Amygdala (tissue), 56 donors: ENCODE measurements at places on chromosomes 5 and 9.

DNA sequence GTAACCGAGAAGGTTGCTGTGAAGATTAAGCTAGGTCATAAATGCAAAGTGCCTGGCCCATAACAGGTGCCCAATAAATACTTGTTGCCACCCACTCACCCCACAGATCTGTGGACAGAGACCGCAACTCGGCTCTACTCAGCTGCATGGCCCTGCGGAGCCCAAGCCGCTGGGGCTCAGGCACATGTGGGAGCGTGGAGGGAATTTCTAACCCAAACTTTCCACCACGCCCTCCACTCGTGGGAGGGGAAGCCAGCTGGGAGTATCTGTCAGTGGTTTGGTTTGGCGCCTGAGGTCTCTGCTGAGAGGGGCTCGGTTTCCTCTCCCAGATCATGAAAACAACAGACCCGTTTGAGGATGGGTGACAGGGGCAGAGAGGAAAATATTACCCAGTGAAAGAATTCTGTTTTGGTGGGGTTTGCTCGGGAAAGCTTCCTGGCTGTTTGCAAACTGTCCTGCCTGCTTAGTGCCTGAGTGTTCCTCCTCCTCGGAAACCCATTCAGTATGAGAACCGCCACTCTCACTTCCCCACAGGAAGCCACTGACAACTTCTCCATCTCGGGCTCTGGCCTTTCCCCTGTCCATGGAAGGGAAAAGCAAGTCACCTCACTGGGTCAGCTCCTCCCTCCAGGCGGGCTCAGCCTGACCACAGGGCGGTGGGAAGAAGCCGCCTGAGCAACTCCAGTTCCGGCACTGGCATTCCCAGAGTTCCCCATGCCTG is 60.1 kb downstream of the RGS3 start:
- DNase-seq = no peak

DNA sequence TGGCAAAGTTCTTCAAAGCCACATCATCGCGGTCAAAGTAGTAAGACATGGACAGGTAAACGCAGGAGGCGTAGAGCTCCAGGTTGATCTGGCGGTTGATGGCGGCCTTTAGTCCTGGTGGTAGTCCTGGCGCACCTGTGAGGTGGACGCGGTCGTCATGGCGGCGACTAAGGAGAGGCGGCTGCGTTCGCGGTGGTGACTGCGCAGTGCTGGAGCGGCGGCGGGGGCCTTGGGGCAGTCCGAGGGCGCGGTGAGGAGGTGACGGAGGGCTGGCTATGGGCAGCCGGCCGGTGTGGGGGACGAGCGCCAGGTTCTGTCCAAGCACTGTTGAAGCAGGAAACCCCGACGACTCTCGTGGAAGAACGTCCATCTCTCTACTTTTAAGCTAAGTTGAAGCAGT is 136.8 kb downstream of the BASP1 start:
- no peak for DNase-seq

DNA sequence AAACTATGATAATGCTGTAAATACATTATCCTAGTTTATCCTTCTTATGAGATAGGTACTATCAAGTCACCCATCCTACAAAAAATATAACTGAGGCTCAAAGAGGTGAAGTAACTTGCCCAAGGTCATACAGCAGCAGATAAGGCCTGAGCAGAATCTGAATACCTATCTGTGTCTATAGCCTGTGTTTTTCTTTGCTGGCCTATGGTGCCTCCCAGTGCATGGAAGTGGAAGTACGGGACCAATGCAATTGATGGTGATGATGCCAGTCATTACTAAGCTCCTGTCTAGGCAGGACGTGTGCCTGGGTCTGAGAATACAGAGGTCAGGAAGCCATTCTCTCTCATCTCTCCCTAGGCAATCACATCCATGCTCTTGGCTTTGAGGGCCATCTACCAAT is 67.8 kb downstream of the FAT2 start:
- DNase-seq = no peak

- no peak for DNase-seq
Observed at GRCh38 chr5:135883441-135883840, 12.2 kb downstream of the IL9 start.

DNA sequence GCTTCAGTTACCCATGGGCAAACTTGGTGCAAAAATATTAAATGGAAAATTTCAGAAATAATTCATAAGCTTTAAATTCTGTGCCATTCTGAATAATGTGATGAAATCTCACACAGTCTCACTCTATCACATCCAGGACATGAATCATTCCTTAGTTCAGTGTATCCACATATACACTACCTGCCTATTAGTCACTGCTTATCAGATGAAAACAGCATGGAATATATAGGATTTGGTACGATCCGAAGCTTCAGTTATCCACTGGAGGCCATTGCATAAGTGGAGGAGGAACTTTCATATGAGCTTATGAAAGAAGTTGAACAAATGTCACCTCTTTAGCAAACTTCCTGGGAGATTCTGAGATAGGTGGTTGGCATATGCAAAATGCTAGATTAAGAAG is 64.2 kb downstream of the GAPVD1 start:
- no peak for DNase-seq

GRCh38 chr9:112380102-112380824 is at the start of gene HSDL2:
HSDL2 (plus strand) TSS chr9:112380108; CDS start chr9:112380164, 56 bp downstream.
- DNase-seq = no peak

DNA sequence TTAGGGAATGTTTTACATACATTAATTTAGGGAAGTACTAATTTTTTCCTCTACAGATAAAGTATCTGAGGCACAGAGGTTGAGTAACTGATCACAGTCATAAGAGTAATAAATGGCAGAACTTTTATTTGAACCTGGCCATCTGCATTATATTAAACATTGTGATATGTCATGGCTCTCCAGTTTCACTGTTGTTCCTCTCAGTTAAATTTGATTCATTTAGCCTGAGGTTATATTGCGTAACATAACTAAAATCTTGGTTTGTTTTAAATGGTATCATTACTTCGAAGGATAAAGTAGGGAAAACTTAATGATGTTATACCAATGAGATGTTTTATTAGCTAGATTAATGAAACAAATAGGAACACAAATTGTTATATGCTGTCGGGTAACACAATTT is 284.4 kb downstream of the KDM4C start:
- DNase-seq = no peak

GRCh38 chr9:108933231-108933717 is 650 bp downstream of the ELP1 start:
- no peak for DNase-seq

DNA sequence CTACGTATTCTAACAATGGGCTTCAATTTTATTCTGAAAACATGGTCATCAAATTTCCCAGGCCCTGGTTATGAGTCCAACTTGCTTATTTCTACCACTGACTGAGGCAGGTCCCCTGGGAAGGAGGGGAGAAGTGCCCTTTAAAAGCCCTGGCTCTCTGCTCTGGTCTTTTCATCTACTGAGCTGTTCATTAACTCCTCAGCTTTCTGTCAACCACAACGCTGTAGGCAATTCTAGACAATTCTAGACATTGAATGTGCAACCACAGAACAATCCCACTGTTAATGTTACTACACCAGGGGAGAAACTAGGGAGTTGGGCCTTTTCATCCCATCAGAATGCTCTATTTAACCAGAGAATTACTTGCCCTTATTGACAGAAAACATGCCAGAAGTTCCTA is 10.0 kb downstream of the MOCS2 start:
- no peak for DNase-seq

GRCh38 chr9:91677822-91678436 is 254.3 kb upstream of the NFIL3 start:
- no peak for DNase-seq
